ENCODE measurements at places on chromosomes 13 and 19. TPM values are rescaled to one million over a fixed set of nuclear protein-coding genes. Genes with fewer than 3 reads are reported as not detected.
A peak's percentile ranks its signal among the peaks of the same experiment; 100 is the strongest.

The FFAR1 gene
- total RNA-seq: 1.2 TPM

The ZNF586 gene
- total RNA-seq: 29.7 TPM

The RETN gene
- total RNA-seq: not detected

The PGLYRP1 gene
- total RNA-seq: not detected

The GNG7 gene
- 8.2 TPM for total RNA-seq

The EEF2 gene
- 2,923 TPM for total RNA-seq

The SIAH3 gene
- total RNA-seq: 0.51 TPM

- no peak for DNase-seq
- no peaks in the 10 kb centered on the region for H3K27me3 ChIP-seq
- H3K4me3 ChIP-seq: no peak overlapping the region
- no peaks in the 10 kb centered on the region for H3K4me1 ChIP-seq
- no peaks in the 10 kb centered on the region for H3K36me3 ChIP-seq
Measured at GRCh38 chr13:41495044-41495443, 37.7 kb downstream of the RGCC start.

DNA sequence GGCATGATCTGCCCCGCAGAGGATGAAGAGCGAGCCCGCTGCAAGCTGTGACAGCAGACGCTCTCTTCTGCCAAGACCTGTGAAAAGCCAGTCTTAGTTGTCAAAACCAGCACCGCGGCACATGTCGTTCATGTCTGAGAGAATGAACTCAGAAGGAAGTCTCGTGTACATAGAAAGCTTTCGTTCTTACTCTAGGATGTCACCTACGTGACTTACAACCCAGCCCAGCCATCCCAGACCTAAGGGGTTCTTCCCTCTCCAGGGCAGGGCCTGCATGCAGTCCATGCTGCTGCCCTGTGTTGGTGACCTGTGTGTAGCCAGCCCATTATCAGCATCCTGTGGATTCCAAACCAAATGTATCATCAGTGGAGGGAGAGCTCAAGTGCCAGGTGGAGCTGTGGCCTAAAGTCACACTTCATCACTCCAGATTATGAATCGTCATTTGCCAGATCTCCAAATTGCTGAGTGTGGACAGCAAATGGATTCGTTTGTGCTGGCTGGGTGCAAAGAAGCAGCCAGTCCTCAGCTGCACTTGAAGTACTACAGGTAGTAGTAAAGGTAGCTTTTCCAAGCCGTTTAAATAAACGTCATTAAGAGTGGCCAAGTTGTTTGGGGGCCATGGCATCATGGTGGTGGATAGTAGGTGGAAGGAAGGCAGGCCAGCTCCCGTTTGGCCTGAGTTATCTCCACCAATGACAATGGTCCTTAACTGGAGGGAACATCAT lies 73.9 kb upstream of the GPR183 start:
- H3K4me1 ChIP-seq: no peaks in the 10 kb centered on the region
- H3K27me3 ChIP-seq: no peaks in the 10 kb centered on the region
- H3K36me3 ChIP-seq: peaks cover 28% of the 10 kb centered on the region
- H3K4me3 ChIP-seq: no peak overlapping the region

GRCh38 chr13:40126306-40127085 lies 471.0 kb downstream of the COG6 start:
- peaks cover 6% of the 10 kb centered on the region for H3K36me3 ChIP-seq
- H3K4me1 ChIP-seq: peaks cover 36% of the 10 kb centered on the region
- DNase-seq: no peak
- H3K27ac ChIP-seq: no peak overlapping the region
- H3K4me3 ChIP-seq: no peak overlapping the region

DNA sequence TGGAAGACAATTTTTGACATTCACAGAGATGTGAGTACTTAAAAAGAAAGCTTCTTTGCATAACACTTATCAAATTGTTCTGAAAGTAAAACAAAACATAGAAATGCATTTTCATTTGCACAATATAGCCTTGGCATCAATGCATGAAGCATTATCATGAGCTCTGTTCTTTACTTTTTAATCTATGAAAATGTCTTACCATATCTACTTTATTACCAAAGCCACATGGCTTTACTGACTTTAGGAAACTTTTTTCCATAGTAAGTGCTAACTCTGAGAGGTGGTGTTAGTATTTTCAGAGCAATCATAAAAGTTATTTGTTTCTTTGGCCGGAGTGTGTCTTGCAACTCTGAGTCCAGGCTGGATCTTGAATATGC lies 10.5 kb downstream of the TNFRSF19 start:
- H3K4me3 ChIP-seq: peak overlapping the region; percentile 73
- H3K27me3 ChIP-seq: no peaks in the 10 kb centered on the region
- DNase-seq: no peak
- peaks cover 35% of the 10 kb centered on the region for H3K4me1 ChIP-seq
- no peak overlapping the region for H3K27ac ChIP-seq

- peaks cover 67% of the 10 kb centered on the region for H3K36me3 ChIP-seq
- peaks cover 20% of the 10 kb centered on the region for H3K4me1 ChIP-seq
- no peak overlapping the region for H3K4me3 ChIP-seq
- no peak for DNase-seq
Measured at GRCh38 chr13:93238711-93239110, 12.1 kb downstream of the GPC6 start.

DNA sequence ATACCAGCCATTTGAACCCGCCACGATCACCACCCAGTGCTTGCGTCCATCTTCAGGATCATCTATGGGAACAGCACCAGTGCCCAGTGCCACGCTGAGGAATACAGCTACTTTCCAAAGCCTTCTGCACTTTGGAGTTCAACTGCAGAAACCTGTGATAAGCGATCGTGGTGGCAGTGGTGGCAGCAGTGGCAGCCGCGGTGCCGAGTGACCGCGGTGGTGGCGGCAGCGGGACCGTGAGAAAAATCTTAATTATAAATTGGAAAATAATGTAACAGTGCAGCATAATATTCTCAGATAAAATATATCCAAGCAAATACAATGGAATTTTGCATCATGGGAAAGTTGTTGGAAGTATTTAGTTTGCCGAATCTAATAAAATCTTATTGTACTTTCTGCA lies 2270.9 kb downstream of the PCDH9 start:
- no peaks in the 10 kb centered on the region for H3K4me1 ChIP-seq
- H3K27me3 ChIP-seq: no peaks in the 10 kb centered on the region
- H3K27ac ChIP-seq: no peak overlapping the region
- no peak overlapping the region for H3K4me3 ChIP-seq

GRCh38 chr13:31477961-31478360 lies 261.4 kb upstream of the RXFP2 start:
- no peak overlapping the region for H3K27ac ChIP-seq
- no peak overlapping the region for H3K4me3 ChIP-seq
- peaks cover 8% of the 10 kb centered on the region for H3K27me3 ChIP-seq
- peaks cover 1% of the 10 kb centered on the region for H3K36me3 ChIP-seq
- peaks cover 8% of the 10 kb centered on the region for H3K4me1 ChIP-seq

DNA sequence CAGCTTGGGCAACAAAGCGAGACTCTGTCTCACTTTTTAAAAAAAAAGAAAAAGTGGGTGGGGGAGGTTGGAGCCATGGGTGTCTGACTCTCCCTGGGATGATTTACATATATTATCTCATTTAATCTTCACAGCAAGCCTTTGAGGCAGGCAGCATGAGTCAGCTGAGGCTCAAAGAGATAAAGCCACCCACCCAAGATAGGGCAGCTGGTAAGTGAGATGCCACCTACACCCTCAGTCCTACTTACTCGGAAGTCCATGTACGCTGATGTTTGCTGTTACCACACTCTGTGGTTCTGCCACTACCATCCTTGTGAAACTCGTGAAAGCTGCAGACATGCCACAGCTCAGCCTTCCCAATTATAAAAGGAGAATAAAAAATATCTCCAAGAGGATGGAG lies 142.0 kb upstream of the TSHZ3 start:
- no peaks in the 10 kb centered on the region for H3K27me3 ChIP-seq
- no peak overlapping the region for H3K4me3 ChIP-seq
- no peaks in the 10 kb centered on the region for H3K4me1 ChIP-seq
- H3K36me3 ChIP-seq: no peaks in the 10 kb centered on the region
- no peak for DNase-seq
- no peak overlapping the region for H3K27ac ChIP-seq

DNA sequence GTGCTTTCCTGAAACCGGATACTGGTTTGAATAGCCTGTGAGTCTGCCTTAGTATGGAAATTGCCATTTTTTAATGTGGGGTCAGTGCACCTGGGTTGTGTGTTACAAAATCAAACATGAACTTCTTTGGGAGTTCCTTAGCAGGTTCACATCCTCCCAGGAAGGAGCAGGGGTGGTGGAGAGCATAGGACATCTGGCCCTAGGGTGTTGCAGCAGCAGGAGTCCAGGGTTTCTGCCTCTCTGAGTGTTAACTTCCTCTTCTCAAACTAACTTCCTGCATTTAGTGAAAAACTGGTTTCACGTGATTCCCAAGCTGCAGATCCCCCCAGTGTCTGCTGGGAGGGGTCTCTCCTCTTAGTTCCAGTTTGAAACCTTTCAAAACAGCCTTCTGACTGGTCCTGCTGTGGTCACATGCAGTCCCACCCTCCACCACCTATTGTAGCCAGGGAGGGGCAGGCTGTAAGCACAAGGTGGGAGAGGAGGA lies 7.2 kb downstream of the RNASEH2B start:
- H3K36me3 ChIP-seq: peaks cover 8% of the 10 kb centered on the region
- no peaks in the 10 kb centered on the region for H3K27me3 ChIP-seq
- peak overlapping the region; percentile 50 for H3K27ac ChIP-seq
- H3K4me1 ChIP-seq: peaks cover 18% of the 10 kb centered on the region

GRCh38 chr13:88764103-88764502 lies 1092.9 kb downstream of the SLITRK5 start:
- peaks cover 29% of the 10 kb centered on the region for H3K4me1 ChIP-seq
- DNase-seq: no peak
- peak overlapping the region; percentile 5 for H3K27ac ChIP-seq

GRCh38 chr13:43936647-43937046 lies 56.9 kb downstream of the LACC1 start:
- peaks cover 4% of the 10 kb centered on the region for H3K27me3 ChIP-seq
- no peak overlapping the region for H3K27ac ChIP-seq
- no peak for DNase-seq
- no peaks in the 10 kb centered on the region for H3K36me3 ChIP-seq
- peaks cover 4% of the 10 kb centered on the region for H3K4me1 ChIP-seq

GRCh38 chr19:45100846-45101252 lies 7.9 kb downstream of the PPP1R37 start:
- H3K4me1 ChIP-seq: peaks cover 55% of the 10 kb centered on the region
- H3K4me3 ChIP-seq: no peak overlapping the region
- no peaks in the 10 kb centered on the region for H3K27me3 ChIP-seq
- H3K36me3 ChIP-seq: no peaks in the 10 kb centered on the region
- no peak for DNase-seq
